Islet precursor cell (in vitro differentiated cells): ENCODE measurements at places on chromosomes 5 and 9.

- no peak for DNase-seq
Measured at GRCh38 chr5:39561421-39561820, 136.6 kb upstream of the DAB2 start.

DNA sequence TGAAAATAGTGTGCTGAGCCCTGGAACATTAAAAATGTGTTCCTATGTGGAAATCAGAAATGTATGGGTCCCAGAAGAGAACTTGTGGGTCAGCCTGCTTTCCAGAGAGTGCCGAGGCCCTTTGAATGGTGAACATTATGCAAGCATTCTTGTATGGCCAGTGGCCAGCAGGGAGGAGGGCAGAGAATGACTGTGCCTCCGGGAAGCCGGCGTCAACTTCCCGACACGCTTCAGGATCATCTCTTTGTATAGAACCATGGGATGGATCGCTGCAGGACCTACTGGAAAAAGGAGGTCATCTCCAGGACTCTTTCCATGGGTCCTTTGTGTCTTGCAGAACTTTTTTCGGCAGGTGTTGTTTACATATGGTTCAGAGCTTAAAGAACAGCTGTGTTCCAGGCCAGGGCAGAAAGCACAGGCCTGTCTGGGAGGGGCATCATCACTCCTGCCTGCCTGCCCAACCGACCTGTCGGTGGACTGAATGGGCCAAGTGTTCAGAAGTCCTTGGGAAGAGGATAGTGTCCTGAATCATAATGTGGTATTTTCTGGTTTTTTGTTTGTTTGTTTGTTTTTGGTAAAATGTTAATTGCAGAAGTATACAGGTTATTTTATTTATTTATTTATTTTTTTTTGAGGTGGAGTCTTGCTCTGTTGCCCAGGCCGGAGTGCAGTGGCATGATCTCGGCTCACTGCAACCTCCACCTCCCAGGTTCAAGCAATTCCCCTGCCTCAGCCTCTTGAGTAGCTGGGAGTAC is 9.0 kb downstream of the PRRC2B start:
- DNase-seq = peak; percentile 68

DNA sequence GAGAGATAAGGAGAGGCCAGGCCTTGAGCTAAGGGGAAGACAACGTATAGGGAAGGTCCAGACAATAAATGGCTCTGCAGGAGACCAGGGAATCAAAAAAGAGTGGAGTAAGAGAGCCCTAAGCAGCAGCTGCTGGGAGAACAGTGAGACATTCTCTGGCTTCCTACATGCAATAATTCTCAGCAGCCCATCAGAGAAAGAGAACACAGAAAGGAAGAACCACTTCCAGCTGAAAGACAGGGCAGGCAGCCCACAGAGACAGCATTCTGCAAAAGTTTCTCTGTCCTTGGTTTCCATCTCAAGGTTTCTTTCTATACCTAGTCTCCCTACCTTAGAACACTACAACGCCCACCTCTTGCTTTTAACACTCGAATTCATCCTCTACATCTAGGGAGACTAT is 189.9 kb downstream of the DEPDC1B start:
- DNase-seq = no peak

DNA sequence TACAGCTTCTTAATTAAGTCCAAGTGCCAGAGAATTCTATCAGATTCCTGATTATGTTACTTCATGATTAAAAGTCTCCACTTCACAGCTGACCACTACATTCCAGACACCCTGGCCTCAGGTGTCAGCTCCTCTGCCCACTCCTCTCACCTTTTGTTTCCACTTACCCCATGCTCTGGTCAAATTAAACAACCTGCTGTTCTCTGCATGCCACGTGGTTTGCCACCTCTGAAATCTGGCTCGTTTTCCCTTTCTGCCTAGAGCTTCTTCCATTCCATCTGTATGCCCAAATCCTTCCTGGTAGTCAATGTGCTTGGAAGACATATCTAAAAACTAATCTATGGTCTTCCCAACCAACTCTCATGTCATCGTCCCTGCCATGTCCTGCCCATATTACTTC is 158.6 kb downstream of the ICE1 start:
- DNase-seq = no peak

- no peak for DNase-seq
Measured at GRCh38 chr5:81303563-81303962, 2.2 kb downstream of the ZCCHC9 start.

DNA sequence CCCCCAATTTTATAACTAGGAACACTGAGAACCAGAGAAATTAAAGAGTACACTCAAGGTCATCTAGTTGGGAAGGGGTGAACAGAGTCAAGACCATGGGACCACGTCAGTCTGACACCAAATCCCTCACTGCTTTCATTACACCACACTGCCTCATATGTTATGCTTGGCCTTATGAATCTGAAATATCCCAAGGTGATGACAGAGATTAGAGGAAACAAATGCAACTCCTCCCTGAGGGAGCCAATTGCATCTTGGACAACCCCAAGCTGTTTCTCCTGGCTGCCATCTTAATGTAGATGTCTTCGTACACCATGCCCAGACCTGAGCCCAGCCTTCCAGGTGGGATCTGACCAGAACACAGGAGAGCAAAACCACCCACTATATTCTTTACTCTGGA is 60.6 kb upstream of the ABCA1 start:
- no peak for DNase-seq

GRCh38 chr9:132753593-132753880 is 83.3 kb downstream of the GTF3C4 start:
- DNase-seq = peak; percentile 22

- DNase-seq = no peak
Measured at GRCh38 chr9:4321554-4321953, 21.7 kb upstream of the GLIS3 start.

DNA sequence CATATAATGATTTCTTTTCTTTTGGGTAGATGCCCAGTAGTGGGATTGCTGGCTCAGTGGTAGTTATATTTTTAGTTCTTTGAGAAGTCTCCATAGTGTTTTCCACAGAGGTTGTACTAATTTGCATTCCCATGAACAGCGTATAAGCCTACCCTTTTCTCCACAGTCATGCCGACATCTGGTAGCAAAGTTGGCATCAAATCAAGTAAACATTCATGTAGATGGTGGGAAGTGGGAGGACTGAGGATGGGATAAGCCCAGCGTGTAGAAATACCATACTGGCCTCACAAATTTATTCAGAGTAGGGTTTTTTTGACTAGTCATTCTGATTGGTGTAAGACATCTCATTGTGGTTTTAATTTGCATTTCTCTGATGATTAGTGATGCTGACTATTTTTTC is 115.4 kb downstream of the EGFLAM start:
- DNase-seq = no peak

- DNase-seq = peak; percentile 67
Measured at GRCh38 chr5:77851176-77852067, 75.3 kb upstream of the TBCA start.

DNA sequence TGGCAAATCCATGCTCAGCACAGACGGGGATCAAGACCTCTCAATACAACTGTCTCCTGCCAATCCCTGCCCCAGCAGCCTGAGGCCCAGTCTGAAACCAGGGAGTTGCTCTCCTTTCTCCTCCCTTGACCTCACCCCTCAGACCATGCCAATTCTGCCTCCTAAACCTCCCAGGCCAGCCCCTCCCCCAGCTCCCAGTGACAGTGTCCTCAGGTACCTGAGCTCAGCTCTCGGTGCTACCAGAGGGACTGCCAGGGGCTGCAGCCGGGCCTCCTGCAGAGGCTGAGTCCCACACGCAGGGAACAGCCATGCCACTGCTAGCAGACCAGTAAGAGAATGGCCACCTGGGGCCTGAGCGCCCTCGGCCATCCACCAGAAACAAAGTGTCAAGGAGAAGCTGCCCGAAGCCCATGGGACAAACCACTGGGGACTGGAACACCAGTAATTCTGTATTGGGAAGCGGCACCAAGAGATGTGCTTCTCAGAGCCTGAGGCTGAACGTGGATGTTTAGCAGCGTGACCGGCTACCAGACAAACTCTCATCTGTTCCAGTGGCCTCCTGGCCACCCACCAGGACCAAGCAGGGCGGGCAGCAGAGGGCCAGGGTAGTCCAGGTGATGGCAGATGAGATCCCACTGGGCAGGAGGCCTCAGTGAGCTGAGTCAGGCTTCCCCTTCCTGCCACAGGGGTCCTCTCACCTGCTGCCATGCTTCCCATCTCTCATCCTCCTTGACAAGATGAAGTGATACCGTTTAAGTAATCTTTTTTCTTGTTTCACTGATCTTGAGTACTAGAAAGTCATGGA is 557 bp upstream of the IL3 start:
- DNase-seq = peak; percentile 47

DNA sequence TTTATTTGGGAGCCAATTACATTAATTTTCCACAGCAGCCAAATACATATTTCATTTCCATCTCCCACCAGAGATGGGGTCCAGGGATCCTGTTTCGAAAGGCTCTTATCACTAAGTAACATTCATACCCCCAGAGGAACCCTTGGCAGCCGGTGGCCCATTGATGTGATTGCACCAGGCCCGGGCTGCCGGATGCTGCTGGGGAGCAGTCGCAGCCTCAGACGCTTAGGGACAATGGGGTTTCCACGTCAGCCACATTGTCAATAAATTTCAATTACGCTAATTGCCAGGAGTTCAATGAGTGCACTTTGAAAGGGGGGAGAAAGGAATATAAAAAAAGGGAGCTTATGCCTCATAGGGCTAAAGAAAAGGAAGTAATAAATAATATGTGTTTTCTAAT is 478.8 kb upstream of the ADAMTS16 start:
- DNase-seq = no peak
